Fibroblast of skin of right quadriceps (primary cell): ENCODE measurements at places on chromosomes 3 and 15.

DNA sequence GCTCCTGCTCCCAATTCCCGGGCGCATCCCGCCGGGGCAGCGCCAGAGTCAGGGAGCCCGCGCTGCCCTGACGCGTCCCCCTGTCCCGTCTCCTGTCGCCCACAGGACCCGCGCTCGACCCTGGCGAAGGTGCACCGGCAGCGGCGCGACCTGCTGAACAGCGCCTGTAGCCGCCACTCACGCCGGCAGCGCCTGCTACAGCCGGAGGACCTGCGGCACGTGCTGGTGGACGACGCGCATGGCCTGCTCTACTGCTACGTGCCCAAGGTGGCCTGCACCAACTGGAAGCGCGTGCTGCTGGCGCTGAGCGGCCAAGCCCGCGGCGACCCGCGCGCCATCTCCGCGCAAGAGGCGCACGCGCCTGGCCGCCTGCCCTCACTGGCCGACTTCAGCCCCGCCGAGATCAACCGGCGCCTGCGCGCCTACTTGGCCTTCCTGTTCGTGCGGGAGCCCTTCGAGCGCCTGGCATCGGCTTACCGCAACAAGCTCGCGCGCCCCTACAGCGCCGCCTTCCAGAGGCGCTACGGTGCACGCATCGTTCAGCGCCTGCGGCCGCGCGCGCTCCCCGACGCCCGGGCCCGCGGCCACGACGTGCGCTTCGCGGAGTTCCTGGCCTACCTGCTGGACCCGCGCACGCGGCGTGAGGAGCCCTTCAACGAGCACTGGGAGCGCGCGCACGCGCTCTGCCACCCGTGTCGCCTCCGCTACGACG, 16.9 kb downstream of the C3orf22 start:
- DNase-seq = no peak

GRCh38 chr15:41583795-41584194, 24.8 kb downstream of the TYRO3 start:
- no peak for DNase-seq

GRCh38 chr15:32657198-32657883, 15.8 kb downstream of the SCG5 start:
- no peak for DNase-seq

- no peak for DNase-seq
These were observed 268.5 kb downstream of the CLSTN2 start for GRCh38 chr3:140203510-140203909.

- no peak for DNase-seq
These were observed 34.0 kb downstream of the PIGB start for GRCh38 chr15:55353025-55353424.

- no peak for DNase-seq
These were observed 50.0 kb upstream of the TSC22D2 start for GRCh38 chr3:150357923-150358607.

GRCh38 chr15:60523056-60523455, 44.1 kb upstream of the ICE2 start:
- DNase-seq = peak; percentile 47
